Activated naive CD4-positive, alpha-beta T cell treated with anti-CD3 and anti-CD28 coated beads, Interleukin-2, amount 50 U/mL, for 72 hours (primary cell): ENCODE measurements at places on chromosomes 1 and 21. TPM values are rescaled to one million over a fixed set of nuclear protein-coding genes. Genes with fewer than 3 reads are reported as not detected.

- DNase-seq, result no peak
Measured at GRCh38 chr1:108572182-108572581, 12.3 kb downstream of the EEIG2 start.

GRCh38 chr1:181222972-181223505 lies 134.5 kb downstream of the IER5 start:
- no peak for DNase-seq

GRCh38 chr1:114157275-114157660 lies 3.6 kb upstream of the SYT6 start:
- no peak for DNase-seq

GRCh38 chr1:48499211-48499735 lies 27.3 kb upstream of the SPATA6 start:
- DNase-seq, result no peak

- DNase-seq, result no peak
Measured at GRCh38 chr1:26158271-26158907, 490 bp upstream of the FAM110D start.

DNA sequence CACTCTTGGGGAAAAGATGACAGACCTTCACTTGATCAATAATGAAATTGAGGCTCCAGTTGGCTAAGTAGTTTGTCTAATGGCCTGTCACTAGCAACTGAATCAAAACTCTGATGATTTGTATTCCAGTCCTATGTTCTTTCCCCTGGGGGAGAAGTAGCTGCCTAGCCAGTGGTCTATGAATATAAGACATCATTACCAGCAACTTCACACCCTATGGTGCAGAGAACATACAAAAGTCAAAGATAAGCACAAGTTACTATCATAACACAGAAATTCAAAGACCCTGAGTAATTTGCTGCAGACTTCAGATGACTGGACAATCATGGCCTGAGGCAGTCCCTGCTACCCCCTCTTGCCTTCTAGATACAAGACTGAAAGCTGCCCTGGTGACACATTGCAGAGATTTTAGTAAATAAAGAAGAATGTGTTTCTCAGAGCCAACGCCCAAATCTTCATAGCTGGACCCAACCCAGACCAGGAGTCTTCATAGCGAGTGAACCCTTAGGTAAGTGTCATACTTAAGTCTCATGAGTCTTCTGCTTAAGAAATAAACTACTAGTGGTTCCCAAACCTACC lies 993 bp downstream of the PDZK1 start:
- DNase-seq, result no peak

- no peak for DNase-seq
Measured at GRCh38 chr1:212119863-212120262, 84.3 kb downstream of the DTL start.

DNA sequence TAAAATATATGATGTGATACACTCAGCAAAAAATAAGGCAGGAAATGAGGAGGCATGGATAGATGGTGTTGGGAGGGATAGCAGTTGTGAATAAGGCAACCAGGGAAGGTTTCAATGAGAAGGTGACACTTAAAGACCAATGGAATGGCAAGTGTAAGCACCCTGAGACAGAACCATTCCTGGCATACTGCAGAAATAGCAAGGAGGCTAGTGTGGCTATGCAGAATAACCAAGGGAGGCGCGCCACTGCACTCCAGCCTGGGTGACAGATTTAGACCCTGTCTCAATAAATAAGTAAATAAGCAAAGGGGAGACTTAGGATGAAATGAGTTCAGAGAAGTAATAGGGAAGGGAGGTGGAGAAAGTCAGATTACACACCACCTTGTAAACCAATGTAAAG lies 113.9 kb downstream of the TOMM20 start:
- DNase-seq, result no peak

- peak; percentile 13 for DNase-seq
Measured at GRCh38 chr1:228043281-228043848, 36.6 kb downstream of the WNT3A start.

GRCh38 chr21:38330666-38331065 lies 73.9 kb downstream of the KCNJ15 start:
- DNase-seq, result no peak

S100A14 gene
- total RNA-seq, result not detected

FCRLB gene
- not detected for total RNA-seq

B3GALT2 gene
- total RNA-seq, result not detected

RHBDL2 gene
- total RNA-seq, result not detected

TSPAN2 gene
- total RNA-seq, result 1.0 TPM

CD1C gene
- 0.23 TPM for total RNA-seq

TTC4 gene
- total RNA-seq, result 25.9 TPM
